CD4-positive, alpha-beta T cell treated with Interleukin-17A for 1 hour (primary cell): ENCODE measurements at places on chromosomes 6 and 20.

DNA sequence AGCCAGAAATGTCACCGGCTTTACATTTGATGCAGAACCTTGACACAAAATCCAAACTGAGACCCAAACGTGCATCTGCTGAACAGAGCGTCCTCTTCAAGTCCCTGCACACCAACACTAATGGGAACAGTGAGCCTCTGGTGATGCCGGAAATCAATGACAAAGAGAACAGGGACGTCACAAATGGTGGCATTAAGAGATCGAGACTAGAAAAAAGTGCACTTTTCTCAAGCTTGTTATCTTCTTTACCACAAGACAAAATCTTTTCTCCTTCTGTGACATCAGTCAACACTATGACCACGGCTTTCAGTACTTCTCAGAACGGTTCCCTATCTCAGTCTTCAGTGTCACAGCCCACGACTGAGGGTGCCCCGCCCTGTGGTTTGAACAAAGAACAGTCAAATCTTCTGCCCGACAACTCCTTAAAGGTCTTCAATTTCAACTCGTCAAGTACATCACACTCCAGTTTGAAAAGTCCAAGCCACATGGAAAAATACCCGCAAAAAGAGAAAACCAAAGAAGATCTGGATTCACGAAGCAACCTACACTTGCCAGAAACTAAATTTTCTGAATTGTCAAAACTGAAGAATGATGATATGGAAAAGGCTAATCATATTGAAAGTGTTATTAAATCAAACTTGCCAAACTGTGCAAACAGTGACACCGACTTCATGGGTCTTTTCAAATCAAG, 108.4 kb downstream of the RTN4IP1 start:
- DNase-seq, result peak; percentile 94

DNA sequence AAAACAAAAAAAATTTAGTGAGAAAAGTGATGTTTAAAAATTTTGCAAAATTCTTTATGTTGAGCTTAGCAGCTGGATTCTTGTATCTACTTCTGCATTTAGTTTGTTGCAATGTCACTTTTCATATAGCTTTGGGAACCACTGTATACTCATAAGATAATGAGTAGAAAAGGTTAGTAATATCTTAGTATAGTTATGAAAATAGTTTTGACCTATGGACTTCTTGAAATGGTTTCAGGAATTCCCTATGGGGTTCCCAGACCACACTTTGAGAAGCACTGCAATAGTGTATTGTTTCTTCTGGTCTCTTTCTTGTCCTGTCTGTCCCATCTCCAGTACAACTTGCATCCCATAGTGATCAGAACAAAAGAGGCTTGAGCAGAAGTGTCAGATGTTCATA, 29.4 kb downstream of the PPP1R16B start:
- DNase-seq, result no peak

GRCh38 chr6:7426447-7427169, 37.0 kb downstream of the RIOK1 start:
- no peak for DNase-seq

DNA sequence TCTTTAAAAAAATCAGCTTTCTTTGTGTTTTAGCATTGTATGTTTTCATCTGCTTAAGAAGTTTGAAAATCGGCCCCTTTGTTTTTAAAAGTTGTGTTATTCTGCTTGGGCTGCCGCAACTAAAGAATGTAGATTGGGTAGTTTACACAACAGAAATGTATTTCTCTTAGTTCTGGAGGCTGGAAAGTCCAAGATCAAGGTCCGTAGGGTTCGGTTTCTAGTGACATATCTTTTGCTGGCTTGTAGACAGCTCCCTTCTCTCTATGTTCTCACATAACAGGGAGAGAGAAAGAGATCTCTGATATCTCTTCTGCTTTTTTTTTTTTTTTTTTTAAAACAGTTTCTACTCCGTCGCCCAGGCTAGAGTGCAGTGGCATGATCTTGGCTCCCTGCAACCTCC, 138.6 kb downstream of the TBC1D7 start:
- DNase-seq, result no peak

DNA sequence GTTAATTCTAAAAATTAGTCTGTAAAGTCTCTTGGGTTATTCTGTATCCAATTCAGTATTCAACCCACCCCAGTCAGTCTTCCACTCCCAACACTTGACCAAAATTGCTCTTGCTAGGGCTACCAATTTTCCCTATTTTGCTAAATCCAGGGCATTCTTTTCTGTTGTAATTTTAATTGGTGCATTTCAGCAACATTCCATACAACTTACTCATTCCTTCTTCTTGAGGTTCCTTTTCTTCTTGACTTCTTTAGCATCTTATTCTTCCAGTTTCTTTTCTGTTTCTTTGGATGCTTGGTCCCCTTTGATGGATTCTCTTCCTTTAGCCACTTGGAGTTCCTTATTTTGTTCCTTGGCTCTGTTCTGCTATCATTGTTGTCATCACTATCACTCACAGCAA, 11.2 kb upstream of the GRM1 start:
- DNase-seq, result no peak
